ENCODE measurements at places on chromosomes 7 and 10.
A peak's percentile ranks its signal among the peaks of the same experiment; 100 is the strongest.

- DNase-seq, result no peak
Measured at GRCh38 chr10:7085913-7086589, 324.8 kb downstream of the SFMBT2 start.

- DNase-seq, result no peak
Measured at GRCh38 chr7:40332516-40332915, 197.7 kb downstream of the SUGCT start.

DNA sequence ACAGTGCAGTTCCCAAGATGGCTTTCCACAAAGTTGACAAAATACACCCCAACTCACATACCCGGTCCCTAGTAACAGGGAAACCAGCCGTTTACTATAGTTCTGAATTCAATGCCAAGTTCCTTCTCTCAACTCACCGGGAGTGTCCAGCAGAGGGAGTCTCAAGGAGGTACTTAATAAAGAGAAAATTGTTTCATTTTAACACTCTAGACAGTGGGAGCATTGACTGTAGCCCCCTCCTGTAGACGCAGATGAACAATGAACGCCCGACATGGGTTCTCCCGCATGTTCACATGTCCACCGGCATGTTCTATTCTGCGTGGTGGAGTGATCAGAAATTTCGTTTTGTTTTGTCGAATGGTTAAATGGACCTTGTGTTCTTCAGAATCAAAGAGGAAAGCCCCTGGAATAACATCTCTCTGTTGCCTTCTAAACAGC is 1.9 kb downstream of the HIPK2 start:
- no peak for DNase-seq

DNA sequence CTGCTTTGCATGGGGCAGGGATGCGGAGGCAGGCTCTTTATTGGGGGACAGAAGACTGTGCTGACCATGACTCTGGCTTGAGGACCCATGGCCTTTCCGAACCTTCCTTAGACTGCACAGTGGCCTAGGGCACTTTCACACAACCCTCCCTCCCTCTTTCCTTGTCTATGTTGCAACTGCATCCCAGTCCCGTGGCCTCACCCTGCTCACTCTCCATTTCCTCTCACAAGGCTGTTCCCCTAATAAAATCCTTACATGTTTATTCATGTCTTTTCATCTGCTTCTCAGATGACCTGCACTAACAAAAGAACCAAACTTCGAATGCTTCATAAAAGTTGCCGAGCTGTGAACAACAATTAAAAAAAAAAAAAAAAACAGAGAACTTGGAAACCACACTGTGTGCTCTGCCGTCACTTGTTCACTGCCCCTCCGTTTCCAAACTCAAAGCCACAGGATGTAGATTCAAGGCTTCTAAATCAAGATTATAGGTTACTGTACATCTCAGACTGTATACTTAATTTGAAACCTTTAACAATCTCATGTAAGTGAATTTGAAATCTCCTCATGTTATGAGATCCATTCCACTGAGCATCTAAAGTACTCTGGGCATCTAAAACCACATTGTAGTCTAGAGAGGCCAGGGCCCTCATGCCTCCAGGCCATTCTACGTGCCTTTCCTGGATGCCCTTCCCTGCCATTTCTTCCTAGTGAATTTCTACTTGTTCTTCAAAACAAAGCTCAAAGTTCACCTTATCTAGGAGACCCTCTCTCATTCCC is 265.9 kb downstream of the SNX13 start:
- DNase-seq, result no peak

- DNase-seq, result no peak
Measured at GRCh38 chr7:13099154-13099795, 411.8 kb downstream of the ARL4A start.

DNA sequence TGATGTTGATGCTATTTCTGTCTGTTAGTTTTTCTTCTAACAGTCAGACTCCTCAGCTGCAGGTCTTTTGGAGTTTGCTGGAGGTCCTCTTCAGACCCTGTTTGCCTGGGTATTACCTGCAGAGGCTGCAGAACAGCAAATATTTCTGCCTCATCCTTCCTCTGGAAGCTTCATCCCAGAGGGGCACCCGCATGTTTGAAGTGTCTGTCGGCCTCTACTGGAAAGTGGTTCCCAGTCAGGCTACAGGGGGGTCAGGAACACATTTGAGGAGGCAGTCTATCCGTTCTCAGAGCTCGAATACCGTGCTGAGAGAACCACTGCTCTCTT is 13.3 kb upstream of the CYP3A5 start:
- DNase-seq, result no peak

- peak; percentile 55 for DNase-seq
Measured at GRCh38 chr10:80202934-80203834, 2.2 kb downstream of the ANXA11 start.
